Chondrocyte (in vitro differentiated cells): ENCODE measurements at places on chromosomes 7 and 10.

GRCh38 chr10:13816195-13816925 lies 229.6 kb downstream of the PRPF18 start:
- no peak for DNase-seq

GRCh38 chr10:102514487-102515311 lies 10.9 kb downstream of the SUFU start:
- DNase-seq, result no peak

DNA sequence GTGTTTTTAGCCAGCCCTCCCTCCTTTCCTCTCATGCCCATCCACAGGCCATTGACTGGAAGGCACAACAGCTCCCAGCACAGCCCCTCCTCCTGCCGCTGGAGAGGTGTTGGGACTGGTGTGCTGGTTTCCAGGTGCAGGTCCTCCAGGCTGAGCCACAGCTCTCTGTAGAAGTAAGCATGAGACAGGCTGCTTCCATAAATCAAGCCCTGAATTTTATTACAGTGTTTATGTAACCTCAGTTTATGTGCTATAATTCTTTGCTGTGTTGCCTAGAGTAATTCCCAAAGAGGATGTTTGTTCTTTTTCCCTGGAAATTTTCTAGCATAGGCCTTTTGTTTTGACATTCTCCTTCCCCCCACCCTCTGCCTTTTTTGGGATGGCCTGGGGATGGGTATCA lies 445.8 kb downstream of the AUTS2 start:
- DNase-seq, result no peak

- no peak for DNase-seq
These were observed 60.2 kb downstream of the SEMA3E start for GRCh38 chr7:83588602-83589240.

- no peak for DNase-seq
These were observed 22.4 kb upstream of the GDF10 start for GRCh38 chr10:47277352-47278151.

DNA sequence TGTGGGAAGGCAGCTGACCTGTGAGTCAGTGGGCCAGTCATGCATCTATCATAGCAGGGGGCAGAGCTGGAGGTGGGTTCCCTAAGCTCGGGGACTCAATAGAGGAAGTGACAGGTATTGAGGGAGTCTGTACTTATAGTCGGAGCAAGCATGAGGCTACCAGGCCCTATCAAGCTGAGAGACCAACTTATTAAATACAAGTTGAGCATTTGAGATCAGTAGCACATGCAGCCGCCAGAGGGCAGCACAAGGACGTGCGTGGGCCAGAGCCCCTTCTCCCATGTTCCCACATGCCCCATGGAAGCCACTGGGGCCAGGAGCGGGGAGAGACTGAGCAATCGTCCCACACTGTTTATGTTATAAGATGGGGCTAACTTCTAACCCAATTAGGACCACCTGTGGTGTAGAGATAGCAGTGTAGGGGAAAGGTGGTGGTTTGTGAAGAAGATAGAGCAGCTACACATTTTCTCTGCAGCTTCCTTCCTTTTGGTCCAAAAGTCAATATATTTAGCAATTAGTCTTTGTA lies 13.0 kb upstream of the STK31 start:
- DNase-seq, result no peak

GRCh38 chr10:44309939-44310761 lies 74.7 kb downstream of the CXCL12 start:
- no peak for DNase-seq

GRCh38 chr7:31371621-31372020 lies 31.1 kb upstream of the NEUROD6 start:
- DNase-seq, result no peak

DNA sequence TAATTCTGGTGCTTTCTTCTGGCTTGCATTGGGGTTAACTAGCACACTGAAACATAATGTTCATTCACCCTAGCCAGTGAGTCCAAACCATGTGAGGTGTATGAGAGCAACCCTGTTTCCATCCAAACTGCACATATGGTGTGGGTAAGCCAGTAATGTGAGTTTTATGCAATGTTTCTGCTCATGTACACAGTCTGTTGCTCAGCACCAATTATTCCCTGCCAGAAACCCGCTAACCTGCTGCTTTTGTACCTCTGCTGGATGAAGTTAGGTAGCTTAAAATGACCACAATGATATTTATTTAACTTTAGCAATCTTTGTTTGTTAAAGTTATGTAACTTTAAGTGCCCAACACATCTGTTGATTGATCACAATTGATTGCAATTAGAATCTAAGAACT lies 93.7 kb upstream of the RPA3 start:
- no peak for DNase-seq

GRCh38 chr7:102966465-102966864 lies 53.7 kb downstream of the LRRC17 start:
- no peak for DNase-seq

DNA sequence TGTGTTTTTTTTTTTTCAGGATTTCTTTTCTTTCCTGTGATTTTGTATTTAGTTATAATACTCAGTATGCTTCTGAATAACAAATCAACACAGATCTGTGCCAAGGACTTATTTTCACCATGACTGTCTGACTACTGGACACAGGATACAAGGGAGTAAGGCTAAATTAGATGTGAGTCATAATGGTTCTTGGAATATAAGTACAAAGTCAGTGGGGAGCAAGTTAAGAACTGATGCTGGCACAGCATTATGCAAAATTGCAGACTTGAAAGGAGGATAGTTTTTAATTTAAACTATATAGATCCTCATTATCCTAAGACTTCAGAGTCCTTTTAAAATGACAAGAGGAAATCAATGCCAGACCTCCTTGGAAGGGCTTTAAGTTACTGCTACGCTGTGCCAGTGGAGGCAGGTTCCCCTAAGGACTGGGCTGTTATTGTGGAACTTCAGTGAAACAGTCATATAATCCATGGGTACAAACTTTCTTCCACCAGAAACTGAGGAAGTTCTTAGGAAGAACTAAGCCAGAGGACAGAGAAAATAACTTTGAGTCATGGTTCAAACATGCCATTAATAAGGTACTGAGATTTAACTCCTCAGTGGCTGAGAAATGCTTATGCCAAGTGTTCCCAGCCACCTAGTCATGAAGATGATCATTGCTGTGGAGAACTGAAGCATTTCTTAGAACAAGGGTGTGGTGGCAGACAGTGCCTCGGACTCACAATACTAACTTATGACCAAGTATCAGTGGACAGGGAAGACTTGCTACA lies 531.2 kb downstream of the HTR7 start:
- DNase-seq, result no peak

GRCh38 chr7:86158111-86158510 lies 485.6 kb upstream of the GRM3 start:
- DNase-seq, result no peak

DNA sequence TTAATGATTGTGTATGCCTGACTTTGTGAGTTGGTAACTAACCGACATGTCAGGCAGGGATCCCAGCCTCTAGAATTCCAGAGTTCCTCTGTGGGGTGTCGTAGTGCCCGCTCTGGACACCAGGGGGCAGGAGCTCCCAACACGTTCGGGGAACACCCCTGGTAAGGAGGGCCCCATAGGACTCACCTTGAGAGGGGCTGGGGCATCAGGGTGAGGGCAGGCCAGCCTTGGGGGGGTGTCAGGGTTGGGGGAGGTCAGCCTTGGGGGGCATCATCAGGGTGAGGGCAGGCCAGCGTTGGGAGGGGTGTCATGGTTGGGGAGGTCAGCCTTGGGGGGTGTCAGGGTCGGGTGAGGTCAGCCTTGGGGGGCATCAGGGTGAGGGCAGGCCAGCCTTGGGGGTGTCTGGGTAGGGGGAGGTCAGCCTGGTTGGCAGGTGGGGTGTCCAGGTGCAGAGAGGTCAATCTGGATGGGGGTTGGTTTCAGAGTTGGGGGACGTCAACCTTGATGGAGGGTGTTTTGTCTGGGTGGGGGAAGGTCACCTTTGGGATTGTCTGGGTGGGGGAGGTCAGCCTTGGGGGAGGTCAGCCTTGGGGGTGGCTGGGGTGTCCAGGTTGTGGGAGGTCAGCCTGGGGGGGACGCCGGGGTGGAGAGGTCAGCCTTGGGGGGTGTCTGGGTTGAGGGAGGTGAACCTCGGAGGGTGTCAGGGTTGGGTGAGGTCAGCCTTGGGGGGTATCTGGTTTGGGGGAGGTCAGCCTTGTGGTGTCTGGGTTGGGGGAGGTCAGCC lies 45.6 kb upstream of the SUN1 start:
- no peak for DNase-seq

DNA sequence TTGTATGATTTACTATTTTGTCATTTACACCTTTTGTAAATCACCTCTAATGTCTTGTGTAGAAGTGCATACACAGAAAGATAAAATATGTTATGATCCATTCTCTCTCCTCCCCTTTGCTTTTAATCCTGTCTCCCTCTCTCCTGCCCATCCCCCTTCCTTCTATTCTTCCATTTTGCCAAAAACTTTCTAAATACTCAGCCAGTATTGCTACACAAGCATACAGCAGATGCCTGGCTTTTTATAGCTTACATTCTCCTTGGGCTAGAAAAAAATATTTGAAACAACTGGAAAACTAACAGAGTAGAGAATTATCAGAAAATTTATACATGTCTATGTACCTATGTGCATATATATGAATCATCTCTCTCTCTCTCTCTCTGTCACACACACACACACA lies 308.7 kb upstream of the BMPER start:
- no peak for DNase-seq
